ENCODE measurements at places on chromosomes 7 and 10.

GRCh38 chr7:85023066-85023712, 163.7 kb downstream of the SEMA3D start:
- DNase-seq, result no peak

- no peak for DNase-seq
Observed at GRCh38 chr10:89845541-89846280, 144.3 kb downstream of the KIF20B start.

DNA sequence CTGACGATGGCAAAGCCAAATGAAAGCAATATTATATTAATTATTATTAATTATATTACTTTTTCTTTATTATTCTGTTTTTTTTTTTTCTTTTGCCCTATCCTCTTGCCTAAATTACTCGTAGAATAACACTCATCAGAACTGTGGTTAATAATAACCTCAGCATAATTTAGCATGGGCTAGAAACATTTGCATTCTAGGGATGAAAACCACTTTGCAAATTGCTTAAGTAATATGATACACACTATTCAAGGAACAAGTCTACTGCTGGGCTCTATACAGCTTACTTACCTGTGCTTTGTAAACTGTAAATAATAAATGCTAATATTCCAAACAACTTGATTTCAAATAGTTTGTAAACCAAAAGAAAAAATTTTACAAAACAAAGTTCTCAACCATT, 375.8 kb downstream of the HGF start:
- no peak for DNase-seq

GRCh38 chr10:121677880-121678279, 79.6 kb upstream of the FGFR2 start:
- no peak for DNase-seq

GRCh38 chr10:6643962-6644361, 63.9 kb upstream of the PRKCQ start:
- DNase-seq, result no peak

GRCh38 chr10:125415006-125415633, 254.8 kb upstream of the CTBP2 start:
- DNase-seq, result no peak

DNA sequence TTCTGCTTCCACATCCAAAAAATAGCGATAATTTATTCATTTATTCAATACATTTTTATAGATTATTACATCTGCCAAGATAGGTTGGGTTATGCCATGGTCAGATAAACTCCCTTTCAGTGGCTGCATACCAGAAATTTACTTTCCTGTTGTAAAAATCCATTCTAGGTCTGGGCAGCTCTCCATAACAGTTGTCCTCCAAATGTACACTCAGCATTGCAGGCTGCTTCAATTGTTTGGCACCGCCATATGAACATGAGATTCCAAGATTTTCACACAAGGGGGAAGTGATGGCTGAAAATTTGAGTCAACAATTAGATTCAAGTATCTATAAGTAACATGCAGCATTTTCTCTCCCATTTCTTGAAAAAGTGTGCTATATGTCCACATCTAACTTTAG, 568.7 kb downstream of the ETV1 start:
- DNase-seq, result no peak

DNA sequence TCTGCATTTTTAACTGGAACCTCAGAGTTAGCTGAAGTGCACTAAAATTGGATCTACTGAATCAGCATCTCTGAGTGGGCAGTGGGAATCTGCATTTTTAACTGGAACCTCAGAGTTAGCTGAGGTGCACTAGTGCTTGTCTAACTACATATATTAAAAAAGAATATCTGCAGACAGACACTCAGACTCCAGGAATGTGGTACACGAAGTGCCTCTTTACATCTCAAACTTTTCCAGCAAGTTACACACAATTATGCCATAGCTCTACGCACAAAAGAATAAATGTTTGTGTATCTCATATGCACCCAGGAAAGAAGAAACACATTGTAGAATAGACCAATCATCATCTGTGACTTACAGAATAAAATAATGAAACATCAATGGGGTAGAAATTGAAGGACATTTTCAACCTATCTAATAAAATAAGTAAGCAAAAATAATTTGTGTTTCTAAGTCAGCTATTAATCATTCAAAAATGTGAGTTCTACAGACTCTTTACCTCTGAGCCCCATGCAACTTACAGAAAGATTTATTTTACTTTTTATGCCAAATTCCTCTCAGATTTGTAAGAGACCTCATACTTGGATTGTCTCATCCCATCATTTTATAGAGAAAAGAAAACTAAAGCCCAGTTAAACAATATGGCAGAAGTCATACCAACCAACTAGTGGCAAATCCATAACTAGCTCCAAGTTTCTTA, 28.3 kb downstream of the PPP1R3A start:
- DNase-seq, result no peak

GRCh38 chr7:84425702-84426259, 231.2 kb upstream of the SEMA3A start:
- DNase-seq, result no peak

DNA sequence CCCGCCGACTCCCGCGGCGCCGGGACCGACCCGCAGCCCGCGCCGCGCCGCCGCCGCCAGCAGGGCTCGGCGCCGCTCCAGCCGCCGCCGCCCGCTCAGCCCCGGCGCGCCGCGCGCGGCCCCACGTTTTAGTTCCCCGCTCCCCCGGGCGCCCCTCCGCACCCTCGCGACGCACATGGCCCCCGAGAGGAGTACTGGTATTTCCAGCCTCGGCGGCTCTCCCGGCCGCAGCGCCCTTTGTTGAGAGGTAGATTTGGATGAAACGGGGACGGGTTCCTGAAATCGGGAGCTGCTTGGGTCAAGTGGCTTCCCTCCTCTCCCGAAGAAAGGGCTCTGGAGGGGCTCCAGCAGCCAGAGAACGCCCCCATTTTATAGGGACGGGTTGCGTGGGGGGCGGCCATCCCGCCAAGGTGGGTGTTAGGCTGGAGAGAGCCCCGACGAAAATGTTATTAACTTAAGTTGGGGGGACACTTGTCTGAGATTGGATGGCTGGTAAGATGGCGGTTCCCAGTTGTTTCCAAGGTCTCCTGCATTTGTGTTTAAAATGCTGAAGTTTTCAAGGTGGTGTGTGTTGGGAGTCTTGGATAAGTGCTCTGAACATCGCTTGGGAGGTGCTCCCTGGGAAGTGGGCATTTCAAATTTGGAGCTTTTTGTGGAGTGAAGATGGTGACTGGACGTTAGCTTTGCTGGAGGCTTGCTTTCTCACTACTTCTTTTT, 1.2 kb downstream of the BMI1 start:
- DNase-seq, result no peak

DNA sequence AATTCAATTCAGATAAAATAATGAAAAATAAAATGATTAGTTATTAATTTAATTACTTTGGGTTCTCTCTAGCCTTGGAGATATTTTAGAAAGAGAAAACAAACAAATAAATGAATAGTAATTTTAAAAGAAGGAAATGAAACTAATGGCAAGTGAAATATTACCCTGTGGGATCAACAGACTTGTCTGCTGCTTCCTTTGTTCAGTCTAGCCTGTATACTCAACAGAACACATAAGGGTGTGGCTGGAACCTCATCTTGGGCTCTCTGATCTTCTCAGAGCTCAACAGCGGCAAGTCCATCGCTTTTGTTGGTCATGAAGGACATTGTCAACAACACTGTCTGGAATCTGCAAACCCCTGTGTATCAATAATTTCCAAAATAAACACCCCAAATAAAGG, 904.9 kb downstream of the IPMK start:
- DNase-seq, result no peak

All from stimulated activated CD4-positive, alpha-beta T cell treated with anti-CD3 and anti-CD28 coated beads, TNF-alpha, amount 100 ng/mL, for 1 hour (primary cell).